NAMALWA (cell line): ENCODE measurements at places on chromosomes 1 and 21.

GRCh38 chr1:23100074-23100748 is 68.4 kb downstream of the LUZP1 start:
- DNase-seq, result no peak

- no peak for DNase-seq
Observed at GRCh38 chr1:96290801-96291200, 430.8 kb upstream of the PTBP2 start.

- no peak for DNase-seq
Observed at GRCh38 chr1:211910913-211911485, 80.4 kb upstream of the LPGAT1 start.

DNA sequence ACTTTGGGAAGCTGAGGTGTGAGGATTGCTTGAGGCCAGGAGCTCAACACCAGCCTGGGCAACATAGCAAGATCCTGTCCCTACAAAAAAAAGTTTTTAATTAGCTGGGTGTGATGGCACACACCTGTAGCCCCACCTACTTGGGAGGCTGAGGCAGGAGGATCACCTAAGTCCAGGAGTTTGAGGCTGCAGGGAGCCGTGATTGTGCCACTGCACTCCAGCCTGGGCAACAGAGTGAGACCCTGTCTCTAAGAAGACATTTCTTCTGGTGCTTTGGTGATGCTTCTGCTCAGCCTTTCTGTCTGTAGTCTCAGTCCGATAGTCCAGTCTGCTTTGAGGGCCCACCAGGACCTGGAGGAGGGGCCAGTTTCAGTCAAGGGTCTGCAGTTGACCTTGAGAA is 8.3 kb downstream of the PGD start:
- DNase-seq, result no peak

- DNase-seq, result no peak
Observed at GRCh38 chr21:42298237-42298636, 17.0 kb downstream of the TFF3 start.

- no peak for DNase-seq
Observed at GRCh38 chr1:109354929-109355328, 42.8 kb downstream of the SORT1 start.
